ENCODE measurements at places on chromosomes 11 and 22.

GRCh38 chr11:40337118-40337517 lies 1122.3 kb downstream of the LRRC4C start:
- no peak for DNase-seq

DNA sequence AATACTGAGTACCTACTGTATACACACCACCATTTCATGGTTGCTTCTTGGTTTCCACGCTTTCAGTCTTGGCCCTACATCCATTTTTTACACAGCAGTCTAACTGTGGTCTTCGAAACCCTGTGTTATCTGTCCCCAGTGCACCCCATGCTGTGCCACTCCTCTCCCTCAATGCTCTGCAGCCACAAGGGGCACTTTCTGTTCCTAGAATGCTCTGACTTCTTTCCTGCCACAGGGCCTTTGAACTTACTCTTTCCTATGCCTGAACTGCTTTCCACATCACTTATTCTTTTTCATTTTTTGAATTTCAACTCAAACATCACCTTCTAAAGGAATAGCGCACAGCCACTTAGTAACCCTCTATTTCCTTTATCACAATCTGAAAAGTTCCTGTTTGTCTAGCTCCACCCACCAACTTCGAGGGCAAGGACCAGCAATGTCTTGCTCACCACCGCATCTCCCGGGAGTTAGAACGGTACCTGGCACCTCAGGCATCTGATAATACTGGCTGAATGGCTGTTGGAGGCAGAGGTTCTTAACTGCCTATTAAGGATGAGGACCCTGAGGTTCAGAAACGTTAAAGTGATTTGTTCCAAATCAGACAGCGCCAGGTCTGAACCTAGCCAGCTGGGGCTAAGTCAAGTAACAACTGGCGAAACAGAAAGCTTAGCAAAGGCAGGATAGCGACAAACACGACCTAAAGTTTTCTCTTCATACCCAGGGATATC lies 568 bp downstream of the ALG8 start:
- DNase-seq = no peak

DNA sequence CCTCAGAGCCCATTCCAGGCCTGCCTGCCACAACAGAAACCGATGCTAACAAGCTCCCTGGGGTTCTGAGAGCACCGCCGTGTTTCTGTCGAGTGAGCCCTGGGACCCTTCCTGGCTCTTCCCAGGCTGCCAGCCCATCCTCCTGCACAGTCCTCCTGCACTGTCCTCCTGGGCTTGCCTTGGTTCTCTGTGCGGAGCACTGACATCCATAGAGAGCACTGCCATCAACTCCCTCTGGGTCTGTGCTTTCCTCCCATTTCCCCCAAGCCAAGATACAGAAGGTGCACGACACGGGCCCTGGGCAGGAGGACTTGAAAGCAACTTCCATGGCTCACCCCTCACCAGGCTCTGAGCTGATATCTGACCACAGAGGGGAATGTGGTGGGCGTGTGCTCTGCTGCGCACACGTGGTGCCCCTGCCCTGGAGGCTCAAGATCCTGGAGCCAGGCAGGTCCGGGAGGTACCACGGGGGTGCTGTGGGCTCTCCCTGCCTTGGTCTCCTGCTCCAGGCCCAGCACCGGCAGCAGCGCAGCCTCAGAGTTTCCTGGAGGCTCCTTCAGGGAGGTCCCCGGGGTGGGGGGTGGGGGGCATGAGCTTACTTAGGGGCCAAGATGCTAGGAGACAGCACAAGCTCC lies 304.2 kb downstream of the BRD1 start:
- no peak for DNase-seq

DNA sequence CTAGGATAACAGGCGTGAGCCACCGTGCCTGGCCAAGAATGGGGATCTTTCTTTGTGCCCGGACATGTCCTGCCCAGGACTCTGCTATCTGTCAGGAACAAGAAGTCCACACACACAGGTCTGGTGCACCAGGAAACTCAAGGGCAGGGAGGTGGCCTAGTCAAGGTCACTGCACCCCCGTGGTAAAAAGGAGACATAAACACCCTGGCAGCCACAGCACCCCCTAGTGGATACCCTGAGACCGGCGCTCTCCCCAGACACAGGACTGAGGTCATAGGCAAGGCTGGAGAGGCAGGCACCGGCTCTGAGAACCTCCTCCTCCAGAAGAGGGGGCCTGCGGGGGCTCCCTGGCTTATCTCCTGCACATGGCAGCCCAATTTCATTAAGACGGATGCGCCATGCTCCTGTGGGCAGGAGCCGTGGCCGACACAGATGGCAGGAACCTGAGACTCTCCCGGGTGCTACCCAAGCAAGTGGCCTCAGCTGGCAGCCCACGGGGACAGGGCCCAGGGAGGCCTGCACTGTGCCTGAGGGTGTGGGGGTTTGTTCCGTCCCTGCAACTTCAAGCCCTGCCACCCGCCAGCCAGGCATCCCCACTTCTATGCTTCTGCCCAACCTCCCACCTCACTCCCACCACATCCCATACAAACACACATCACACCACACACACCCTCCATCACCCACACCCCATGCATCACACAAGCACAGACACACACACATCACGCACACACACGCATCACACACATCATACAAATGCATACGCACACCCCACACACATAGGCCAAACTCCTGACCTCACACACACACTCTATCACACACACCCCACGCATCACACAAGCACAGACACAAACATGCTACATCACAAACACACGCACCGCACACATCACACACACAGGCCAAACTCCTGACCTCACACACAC lies 19.6 kb downstream of the MACROD1 start:
- peak; percentile 42 for DNase-seq

GRCh38 chr22:19887256-19887985 lies 32.7 kb upstream of the GNB1L start:
- DNase-seq = no peak

GRCh38 chr11:115931548-115932083 lies 427.4 kb upstream of the CADM1 start:
- DNase-seq = no peak

DNA sequence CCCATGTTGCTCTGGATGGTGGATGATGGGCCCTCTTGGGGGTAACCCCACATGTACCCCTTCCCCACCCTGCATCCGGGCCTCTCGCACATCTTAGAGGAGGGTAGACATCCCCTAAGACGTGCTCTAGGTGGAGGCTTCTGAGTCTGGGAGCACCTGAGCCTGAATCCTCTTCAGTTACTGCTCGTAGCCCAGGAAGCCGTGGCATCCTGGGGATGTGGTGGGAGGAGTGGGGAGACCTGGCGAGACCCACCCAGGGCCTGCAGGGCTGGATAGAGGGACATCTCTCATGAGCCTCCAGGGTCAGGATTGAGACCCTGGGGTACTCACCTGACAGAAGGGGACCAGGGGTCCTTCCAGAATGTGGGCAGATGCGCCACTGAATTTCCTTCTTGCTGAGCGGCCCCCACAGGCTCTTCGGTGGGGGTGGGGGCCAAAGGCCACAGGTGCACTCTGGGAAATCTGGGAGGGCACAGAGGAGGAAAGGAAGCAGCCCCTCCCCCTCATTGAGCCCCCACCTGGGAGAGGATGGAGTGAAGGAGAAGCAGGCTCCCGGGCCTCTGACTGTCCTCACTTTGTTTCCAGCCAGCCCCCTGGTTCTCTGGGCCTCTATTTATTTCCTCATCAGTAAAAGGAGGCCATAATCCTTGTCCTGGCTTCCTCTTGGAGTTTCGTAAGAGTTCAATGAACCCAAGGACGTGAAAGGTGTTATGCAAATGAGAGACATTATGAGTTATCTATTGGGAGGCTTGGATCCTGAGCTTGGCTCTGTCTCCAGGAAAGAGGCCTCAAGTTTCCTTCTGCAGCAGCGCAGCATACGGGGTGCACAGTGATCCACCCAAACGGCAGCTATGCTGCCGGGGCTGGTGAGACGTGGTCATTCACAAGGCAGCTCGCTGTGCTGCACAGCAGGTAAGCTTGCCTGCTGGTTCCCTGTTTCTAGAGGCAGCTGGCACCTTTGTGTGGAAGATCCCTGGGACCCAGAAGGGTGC lies 31.2 kb downstream of the KCNJ4 start:
- DNase-seq = no peak

DNA sequence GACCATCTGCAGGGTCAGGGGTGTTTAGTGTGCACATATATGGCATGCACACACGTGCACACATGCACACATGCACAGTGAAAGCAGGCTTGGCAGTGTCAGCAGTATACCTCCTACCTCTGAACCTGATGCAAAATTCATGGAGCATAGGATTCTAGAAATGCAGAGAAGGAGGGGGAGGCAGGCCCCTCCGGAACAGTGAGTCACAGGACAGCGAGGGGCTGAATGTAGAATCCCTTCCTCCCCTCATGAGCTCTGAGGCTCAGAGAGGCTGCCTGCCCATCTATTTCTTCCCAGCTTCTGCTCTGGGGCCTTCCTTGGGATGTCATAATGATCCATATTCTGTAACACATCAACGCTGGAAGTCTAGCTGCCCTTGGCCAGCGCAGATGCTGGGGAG lies 66.7 kb upstream of the NECTIN1 start:
- no peak for DNase-seq

DNA sequence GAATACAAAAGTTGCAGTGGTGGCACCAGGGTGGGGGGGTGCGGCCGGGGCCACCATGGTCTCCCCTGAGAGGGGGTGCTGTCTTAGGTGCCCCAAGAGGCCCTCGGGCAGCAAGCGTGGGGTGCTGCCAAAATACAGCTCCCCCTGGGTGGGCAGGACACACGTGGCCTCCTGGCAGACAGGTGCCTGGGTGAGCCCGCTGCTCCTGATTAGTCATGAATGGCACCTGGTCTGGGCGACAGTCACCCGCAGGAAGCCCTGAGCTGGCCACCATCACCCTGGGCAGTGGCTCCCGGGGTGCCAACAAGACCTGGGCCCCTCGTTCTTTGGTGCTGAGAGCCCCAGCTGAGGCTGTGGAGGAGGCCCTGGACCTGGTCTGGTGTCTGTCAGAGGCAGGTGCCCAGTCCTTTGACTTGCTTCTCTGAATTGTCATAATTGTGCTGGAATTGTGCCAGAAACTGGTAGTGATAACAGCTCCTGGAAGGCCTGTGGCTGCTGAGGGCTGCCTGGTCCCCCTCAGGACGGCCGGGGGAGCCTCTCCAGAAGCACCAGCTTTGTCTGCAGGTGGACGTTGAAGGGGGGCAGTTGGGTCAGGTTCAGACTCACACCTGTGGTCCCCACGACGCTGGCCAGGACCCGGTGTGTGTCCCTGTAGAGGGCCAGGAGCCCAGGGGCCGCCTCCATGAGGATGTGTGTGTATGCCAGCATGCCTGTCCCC lies 14.8 kb downstream of the ALG12 start:
- DNase-seq = no peak

DNA sequence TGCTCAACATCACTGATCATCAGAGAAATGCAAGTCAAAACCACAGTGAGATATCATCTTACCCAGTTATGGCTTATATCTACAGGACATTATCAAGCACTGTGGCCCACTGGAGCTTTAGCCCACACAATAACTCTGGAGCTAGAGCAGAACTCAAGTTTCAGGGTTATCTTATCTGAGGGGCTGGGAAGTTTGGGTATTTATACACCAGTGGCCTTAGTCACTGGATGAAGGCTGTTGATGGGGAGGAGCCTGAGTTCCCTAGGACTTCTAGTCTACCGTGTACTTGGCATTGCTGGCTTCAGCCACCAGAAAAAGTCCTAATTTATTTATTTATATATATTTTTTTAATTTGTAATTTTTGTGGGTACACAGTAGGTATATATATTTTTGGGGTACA lies 19.3 kb downstream of the HSD17B12 start:
- DNase-seq = no peak

DNA sequence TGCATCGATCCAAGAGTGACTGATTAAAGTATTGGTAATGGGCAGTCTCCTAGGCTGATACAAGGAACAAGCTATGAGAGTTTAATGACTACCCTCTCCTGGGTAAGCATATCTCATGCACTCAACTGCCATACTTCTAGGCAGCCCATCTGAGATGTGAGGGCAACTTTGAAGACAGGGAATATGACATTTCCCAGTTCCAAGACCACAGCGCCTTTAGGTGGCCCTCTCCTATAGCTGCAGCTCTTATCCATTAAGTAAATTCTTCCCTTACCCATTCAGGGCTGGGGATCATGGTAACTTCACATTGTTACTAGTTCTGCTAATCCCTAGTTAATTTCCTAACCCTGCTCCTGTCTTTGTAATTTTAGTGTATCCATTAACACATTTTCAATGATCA lies 157.3 kb upstream of the CTSC start:
- no peak for DNase-seq

DNA sequence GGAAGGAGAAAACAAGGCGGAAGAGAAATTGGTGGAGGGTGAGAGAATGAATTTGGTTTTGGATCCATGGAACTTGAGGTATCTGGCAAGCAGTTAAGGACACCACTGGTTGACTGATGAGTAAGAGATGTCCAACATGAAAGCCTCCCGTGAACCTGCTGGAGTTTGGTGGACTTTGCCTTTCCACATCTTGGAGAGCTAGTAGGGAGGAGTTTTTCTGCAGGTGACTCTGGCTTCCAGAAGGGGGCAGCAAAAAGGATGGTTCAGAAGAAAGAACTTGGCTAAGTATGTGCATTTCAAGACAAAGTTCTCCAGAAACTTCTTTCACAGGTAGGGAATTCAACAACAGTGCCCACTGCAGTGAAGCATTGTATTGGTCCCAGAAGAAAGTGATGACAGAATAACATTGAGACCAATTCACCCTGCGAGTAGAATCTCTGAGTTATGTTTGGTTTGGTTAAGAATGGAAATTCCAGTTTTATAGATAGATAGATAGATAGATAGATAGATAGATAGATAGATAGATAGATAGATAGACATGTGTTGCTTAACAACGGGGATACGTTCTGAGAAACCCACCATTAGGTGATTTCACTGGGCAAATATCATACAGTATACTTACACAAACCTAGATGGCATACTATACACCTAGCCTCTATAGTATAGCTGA lies 28.5 kb downstream of the DCDC1 start:
- DNase-seq = no peak

Measured in activated naive CD8-positive, alpha-beta T cell treated with anti-CD3 and anti-CD28 coated beads, Interleukin-2, amount 50 U/mL, for 16 hours (primary cell).